ENCODE measurements at places on chromosomes 6 and 20.

GRCh38 chr6:148854096-148854495 is 107.3 kb downstream of the UST start:
- no peak for DNase-seq

DNA sequence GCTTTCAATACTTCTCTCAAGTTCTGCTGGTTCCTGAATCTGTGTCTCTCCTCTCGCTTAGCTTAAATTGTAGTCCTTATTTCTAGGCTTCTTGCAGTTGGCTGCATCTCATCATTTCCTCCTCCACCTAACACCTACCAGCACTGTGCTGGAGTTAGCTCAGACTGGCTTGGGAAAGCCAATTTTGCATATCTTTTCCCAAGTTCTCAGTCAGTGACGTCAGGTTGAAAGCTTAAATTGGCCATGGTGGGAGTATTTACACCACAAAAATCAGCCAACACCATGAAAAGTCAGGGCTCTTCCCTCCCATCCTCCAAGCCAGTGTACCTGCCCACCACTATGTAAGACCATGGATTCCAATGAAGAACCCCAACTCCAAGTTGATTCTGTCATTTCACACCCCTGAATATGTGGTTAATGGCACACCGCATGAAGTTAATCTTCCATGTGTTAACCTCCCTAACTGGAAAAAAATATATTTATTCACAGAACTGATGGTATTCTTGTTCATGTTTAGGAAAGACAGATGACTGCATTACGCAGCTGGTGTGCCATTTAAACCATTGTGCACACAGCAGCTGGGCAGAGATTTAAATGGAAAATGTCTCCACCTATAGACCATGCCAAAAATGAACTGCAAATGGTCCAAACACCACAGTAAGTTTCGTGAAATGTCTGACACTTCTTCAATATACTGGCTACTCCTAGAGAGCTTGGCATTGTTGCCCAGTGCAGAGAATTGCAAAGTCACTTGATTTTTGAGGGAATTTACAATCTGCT is 274.1 kb upstream of the MAP3K7 start:
- no peak for DNase-seq

DNA sequence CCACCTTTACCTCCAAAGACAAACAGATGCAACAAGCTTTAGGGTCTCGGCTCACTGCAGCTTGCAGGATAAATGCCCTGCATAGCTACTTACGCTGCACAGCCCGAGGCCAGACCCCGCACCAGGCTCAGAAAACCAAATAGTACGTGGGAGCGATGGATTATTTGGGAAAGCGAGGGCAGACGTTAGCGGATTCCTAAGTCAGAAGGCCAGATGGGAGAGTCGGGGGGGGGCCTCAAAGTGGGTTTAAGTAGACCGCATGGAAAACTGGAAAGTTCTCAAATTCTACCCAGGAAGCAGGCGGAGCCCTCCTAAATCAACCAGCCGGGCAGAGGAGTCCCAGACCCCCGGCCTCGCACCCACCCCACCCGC is 382 bp downstream of the SFT2D1 start:
- DNase-seq: no peak

GRCh38 chr6:122766256-122766655 is 13.3 kb upstream of the FABP7 start:
- no peak for DNase-seq

DNA sequence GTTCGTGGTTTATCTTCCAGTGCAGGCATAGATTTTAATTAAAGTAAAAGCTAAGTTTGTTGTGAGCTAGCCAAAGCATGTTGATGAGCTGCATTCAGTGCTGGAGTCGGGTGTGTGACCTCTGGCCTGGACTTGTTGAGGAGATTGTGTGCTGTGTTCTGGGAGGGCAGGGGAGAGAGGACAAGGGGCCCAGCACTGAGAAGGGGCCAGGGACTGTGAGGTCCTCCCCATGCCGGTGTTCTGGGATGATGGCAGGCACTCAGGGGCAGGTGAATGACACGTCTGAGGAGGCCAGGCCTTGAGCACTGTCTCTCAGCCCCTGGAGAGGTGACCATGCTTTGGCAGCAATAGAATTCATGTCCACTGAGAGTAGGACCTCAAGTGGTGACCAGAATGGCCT is 97.9 kb downstream of the FOXF2 start:
- no peak for DNase-seq
